ENCODE measurements at places on chromosomes 2 and 18.
A peak's percentile ranks its signal among the peaks of the same experiment; 100 is the strongest.

DNA sequence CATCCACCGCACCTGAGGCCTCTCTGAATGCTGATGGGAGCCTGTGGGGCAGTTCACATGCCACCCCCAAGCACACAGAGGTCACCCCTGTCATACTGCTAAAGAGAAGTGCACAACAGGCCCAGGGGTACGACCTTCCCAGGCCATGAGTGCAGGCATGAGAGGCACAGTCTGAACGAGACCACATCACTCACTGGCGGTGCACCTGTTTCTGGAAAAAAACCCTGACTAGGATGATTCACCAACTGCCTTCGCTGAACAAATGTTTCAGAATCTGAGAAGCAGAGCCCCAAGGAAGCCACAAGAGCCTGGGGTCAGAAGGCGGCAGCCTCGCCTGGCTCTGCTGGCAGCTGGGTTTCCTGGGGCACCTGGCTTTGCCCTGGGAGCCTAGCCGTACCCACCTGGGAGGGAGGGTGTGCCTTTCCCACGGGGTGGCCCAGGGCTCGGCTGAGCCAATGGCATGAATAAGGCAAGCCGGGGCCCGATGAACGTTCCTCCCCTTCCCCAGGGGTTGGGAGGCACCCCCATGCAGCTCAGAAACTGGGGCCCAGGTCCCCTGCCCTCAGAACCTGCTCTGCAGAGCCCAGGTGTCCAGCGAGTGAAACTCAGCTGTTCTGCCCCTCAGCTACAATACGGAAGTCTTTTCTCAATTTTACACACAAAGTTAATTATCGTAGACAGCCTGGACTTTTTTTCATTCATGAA, 73.8 kb downstream of the HDAC4 start:
- DNase-seq = peak; percentile 97

DNA sequence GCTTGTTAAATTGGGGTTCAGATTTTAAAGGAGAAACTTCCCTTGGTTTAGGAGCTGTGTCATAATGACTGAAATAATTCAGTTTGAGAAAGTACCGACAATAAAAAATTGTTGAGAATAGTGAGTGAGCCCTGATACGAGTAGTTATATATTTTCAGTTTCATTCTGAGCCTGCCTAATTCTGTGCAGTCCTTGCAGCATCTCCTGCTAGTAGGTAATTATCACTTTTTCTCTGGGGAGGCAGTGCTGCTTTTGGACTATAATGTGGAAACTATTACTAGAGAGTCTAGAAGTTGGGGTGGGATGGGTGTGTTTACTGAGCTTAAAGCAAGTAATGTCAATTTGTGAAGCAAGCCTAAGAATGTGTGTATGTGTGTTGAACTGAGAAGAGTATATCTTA, 21.7 kb downstream of the ZNF638 start:
- no peak for DNase-seq

DNA sequence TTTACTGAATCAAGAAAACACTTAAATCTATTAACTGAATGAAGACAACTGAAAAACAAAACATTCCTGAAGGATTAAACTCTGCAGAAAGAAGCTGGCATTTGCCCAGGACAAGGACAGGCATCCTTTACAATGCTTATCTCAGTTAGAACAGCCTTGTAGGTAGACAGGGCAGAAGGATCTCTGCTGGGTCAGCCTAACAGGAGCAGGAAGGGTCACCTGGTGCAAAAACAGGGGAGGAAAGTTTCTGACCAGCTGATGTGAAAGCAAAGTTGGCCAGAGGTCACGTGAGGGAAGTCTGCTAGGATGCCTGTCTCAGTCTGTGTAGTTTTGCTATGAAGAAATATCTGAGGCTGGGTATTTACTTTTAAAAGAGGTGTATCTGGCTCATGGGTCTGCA, 348.6 kb downstream of the ANAPC1 start:
- DNase-seq = peak; percentile 46

DNA sequence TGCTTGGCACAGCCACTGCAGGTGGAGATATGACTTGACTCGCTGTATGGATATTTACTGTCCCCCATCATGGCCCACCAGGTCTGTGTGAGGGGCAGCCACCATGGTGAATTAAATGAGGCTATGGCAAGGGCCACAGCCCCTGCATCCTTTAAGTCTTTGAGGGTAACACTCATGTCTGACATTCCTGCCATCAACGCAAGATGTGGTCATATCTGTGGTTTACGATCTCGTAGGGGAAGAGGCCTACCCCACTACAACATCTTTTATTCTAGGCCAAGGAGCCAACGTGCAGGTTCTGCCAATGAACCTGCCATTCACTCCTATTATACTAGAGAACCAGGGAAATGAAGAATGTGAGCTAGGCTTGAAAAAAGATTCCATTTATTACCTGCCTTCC, 381.6 kb upstream of the ID2 start:
- DNase-seq = no peak

- DNase-seq = no peak
Observed at GRCh38 chr2:15852811-15853210, 87.5 kb upstream of the MYCN start.

- DNase-seq = no peak
Observed at GRCh38 chr2:120525056-120526046, 179.4 kb downstream of the INHBB start.

GRCh38 chr2:234102112-234102511, 51.6 kb downstream of the SPP2 start:
- no peak for DNase-seq

DNA sequence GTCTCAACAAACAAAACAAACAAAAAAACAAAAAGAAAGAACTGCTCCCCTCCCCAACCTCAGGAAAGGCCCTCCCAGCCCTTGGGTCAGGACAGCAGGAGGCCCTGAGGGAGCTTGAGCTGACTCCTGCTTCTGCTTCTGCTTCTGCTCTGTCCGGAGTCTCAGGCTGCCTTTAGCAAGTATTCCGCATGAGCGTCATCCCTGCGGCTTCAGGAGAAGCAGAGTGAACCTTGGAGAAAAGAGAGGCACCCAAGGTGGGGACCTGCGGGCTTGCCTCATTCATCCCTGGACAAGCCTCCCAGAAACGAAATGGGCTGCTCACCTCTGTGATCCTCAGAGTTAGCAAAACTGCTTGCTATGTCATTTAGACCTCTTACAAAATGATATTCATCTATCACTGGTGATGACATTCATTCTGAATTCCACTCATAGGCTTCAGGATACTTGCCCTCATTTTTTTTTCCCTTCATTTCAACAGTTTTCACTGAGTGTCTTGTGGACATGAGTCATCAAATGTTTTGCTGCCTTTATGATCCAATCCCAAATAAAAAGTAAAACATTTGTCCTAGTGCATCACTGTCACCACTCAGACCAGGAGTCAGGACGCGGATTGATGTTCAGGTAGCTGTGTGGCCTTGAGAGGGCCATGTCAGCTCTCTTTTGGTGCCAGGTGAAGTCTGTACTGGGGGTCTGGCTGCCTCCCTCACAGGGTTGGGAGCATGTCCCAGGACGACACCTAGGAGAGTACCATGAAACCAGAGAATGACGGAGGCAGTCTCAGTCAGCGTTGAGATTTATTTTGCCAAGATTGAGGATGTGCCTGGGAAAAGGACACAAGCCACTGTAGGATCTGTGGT, 51.7 kb downstream of the IMPA2 start:
- peak; percentile 66 for DNase-seq

DNA sequence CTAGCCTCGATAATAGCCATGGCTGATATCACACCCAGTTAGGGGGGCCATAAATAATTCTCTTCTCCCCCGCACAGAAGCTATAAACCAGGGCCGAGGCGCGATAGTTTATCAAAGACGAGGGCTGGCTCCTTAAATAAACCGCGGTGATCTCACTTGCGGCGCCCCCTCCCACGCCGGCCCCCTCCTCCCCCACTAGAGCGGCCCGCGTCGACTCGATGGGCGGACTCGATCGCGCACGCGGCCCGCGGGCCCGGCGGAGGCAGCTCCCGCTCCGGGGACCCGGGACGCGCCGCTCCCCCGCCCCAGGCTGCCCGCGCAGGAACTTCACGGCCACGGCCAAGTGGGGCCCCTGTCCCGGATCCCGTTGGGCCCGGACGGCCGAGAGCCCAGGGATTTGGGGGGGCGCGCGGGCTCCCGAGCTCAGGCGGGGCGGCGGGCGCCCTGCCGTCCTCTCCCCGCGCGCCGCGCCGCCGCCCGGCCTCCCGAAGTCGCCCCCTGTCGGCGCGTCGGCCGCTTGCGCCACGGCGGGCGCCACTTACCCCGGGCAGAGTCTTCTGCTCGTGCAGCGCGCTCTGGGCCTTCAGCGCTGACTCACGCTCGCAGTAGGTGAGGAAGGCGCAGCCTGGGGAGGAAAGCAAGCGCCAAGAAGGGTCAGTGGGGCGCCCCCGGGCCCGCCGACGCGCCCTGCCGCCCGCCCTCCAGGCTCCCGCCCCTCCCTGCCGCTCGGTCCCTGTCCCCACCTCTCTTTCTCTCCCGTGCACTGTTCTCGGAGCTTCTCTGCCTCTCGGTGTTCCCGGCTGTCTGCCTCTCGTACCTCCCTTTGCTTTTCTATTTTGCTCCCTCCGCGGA, 80.4 kb downstream of the CELF4 start:
- no peak for DNase-seq

DNA sequence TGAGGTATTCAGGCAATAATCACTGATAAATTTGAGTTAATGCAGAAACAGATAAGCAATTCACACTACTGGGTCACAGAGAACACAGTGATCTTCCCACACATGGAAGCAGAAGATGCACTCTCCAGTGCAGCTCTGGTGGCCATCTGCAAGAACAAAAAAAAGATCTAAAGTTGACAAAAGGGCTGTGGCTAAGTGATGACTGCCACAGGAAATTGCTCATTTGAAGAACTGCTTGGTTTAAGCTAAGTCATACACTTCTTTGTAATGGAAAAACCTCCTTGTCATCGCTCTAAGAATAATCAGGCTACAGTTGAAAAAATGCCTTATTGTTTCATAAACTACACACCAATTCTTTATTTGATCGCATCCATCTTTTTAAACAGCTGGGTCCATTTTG, 115.1 kb downstream of the DTNB start:
- DNase-seq = peak; percentile 12

GRCh38 chr2:217051416-217051815, 191.6 kb upstream of the TNP1 start:
- DNase-seq = no peak

GRCh38 chr2:105373344-105373781, 25.5 kb downstream of the FHL2 start:
- peak; percentile 81 for DNase-seq

DNA sequence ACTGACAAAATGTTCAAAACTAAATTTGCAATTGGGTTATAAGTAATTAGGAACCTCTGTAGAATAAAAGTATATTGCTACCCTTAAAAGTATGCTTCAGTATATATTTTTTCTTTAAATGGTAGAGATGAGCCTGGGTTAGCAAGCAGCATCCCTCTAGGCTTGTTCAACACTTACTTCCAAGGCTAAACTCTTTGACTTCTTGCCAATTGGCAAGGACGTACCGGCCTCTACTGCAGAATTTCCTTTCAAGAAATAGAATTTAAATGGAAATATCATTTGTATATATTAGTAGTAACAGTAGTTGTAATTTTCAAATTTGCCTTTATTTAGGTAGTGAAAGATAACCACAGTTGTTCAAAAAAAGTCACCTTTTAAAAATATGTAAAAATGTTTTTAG, 105.1 kb upstream of the SLC38A11 start:
- DNase-seq = no peak

Data from myocyte (in vitro differentiated cells).